ENCODE measurements at places on chromosomes 5 and 9.

DNA sequence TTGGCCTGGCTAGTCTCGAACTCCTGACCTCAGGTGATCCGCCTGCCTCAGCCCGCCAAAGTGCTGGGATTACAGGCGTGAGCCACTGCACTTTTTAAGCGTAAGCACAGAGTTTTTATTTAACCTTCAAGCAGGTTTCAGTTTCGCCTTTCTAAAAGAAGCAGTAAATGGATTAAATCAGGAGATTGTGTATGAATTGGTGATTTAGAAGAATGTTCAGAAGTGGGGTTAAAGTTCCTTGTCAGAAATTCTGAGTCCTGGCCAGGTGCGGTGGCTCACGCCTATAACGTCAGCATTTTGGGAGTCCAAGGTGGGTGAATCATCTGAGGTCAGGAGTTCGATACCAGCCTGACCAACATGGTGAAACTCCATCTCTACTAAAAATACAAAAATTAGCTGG, 12.2 kb downstream of the HSPA4 start:
- DNase-seq, result no peak

DNA sequence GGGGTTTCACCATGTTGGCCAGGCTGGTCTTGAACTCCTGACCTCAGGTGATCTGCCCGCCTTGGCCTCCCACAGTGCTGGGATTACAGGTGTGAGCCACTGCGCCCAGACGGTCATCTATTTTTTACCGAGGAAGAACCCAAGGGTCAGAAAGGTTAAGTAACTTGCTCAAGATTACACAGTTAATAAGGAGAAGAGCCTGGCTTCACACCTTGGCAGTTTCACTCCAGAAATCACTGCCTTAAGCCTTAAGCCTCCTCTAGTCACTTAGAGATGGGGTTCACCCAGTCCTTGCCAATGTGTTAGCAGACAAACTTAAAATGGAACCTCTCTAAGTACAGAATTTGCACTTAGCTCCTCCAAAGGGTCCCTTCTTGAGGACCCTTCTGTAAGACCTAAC, 116.3 kb downstream of the PTTG1 start:
- no peak for DNase-seq

DNA sequence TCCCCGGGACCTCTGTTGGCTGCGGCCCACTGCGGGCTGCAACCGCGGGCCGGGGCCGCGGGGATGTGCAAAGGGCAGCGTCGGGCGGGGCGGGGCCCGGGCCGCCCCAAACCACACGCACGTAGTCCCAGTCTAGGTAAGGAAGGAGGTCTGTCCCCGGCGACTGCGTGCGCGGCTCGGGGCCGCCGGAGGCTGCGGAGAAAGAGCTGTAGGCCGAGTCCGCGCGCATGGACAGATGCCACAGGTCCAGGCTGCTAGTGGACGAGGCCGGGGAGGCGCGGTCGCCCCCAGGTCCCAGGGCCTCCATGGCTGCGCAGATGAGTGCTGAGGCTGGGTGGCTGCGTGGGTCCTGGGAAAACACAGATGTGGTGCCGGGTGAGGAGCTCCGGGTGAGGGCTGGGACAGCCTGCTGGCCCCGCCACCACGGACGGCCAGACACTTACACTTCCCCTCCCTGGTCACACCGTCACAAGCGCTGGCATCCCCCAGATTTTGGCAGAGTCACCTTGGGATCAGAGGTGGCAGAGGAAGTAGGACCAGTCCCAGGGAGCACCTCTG, 4.5 kb downstream of the SHROOM1 start:
- DNase-seq, result peak; percentile 18

DNA sequence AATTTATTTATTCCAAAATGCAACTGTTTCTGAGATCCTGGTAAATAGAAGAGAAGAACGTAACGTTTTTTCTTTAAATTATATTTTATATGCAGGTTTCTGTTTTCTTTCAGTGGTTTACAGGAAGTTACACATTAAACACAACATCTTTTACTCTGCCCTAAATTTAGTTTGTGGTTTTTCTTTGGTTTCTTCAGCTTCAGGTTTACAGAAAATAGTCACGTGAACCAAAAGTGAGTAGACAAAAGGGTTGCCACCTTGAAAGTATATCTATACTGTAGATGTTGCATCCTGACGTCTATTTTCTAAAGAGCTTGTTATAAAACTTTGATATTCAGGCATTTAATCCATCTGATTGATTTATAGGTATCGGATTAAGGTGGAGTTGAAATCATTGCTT, 1236.6 kb downstream of the MAT2B start:
- DNase-seq, result no peak
